ENCODE measurements at places on chromosomes 5 and 9. TPM values are rescaled to one million over a fixed set of nuclear protein-coding genes. Genes with fewer than 3 reads are reported as not detected.

The DRD1 gene
- total RNA-seq, result not detected

The TLX3 gene
- total RNA-seq, result 161 TPM

The CTXN3 gene
- total RNA-seq, result not detected

GRCh38 chr5:180296771-180297170, 4.9 kb upstream of the MAPK9 start:
- no peak for DNase-seq

The NSMF gene
- 131 TPM for total RNA-seq

Measured in glutamatergic neuron (in vitro differentiated cells).